RPMI7951 (cell line): ENCODE measurements at places on chromosomes 3 and 15.

DNA sequence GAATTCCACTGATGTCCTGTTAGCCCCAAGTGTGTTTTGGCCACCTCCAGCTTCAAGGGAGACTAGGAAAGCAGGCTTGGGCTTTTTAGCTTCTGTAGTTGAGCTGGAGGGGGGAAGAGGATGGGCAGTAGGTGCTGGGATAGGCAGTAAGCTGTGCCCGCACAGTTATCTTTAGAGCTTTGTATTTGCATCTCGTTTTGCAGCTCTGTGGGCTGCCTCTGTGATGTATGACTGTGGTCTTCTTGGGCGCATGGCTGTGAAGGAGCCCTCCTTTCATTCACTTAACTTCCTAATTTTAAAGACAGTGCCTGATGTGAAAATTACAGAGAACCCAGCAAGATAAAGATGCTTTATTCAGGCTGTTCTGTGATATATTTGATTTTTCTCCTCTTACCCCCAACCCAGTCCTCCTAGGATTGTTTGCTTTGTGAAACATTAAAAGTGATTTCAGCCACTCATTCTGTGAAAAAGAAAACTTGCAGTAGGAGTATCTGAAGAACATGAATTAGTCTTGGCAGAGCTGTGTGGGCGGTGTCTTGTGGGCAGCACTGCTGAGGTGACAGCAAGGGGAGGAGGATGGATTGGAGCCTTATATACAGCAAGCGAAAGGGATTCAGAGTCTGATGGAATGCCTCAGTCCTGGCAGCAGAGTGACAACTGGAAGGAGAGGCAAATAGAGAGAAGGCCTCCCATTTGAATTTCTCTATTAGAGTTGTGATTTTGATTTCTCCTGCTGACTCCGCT, 74.3 kb downstream of the LARS2 start:
- DNase-seq: no peak

DNA sequence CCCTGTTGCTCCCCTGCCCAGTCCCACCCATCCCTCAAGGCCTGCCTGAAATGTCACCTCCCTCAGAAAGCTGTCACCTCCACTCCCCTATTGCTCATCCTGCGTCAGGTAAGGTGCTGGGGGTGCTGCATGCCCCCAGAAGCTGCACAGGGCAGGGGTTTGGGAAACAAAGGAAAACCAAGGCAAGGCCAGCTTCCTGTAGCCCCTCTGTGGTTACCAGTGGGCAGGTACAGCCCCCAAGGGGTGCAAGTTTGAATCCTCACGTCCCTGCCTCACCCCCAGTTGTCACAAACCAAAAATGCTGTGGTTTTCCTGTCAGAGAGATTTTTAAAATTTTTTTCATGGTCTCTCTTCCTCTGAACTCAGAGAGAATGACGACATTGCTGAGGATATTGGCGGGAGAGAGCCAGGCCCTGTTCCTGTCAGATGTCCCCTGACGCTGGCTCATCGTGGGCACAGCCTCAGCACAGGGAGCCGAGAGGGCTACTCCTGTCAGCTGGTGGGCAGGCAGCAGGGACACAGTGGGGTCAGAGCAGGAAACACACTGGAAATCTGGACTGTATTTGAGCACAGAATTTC, 27.0 kb downstream of the PSTPIP1 start:
- DNase-seq: peak; percentile 29

GRCh38 chr3:36969540-36970432, 23.1 kb downstream of the EPM2AIP1 start:
- peak; percentile 58 for DNase-seq

DNA sequence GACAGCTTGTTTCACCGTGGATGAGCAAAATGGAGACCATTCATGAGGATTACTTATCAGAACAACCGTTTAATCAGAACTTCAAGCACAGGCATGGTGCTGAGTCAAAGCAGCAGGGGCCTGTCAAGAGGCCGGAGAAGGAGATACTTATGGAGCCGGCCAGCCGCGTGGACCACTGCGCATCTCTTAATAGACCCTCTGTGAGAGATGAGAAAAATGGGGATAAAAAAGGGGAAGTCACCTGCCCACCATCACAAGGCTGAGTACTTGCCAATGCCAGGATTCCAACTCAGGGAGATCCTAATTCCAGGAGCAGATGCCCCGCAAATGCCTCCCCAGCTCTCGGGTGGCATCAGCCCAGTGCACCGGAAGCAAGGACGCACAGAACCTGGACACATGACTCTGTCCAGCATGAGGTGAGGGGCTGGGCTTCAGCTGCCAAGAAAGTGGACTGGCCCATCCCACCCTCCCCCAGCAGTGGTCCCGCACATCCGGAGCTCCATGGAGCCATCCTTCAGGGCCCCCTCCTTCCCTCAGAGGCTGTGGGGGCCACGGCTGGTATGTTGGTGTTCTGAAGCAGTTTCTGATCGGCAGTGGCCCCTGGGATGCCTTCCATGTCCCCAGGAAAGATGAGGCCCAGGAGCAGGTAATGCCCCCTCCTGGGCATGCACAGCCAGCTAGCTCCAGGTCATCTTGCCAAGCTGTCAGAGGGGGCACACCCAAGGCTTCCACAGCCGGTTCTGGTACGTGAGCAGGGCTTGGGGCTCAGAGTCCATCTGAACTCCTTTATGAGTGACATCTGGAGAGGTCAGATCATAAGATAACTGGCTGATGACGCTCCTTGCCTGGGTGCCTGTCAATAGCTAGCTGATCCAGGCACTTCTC, 143.8 kb downstream of the ATP10A start:
- no peak for DNase-seq

DNA sequence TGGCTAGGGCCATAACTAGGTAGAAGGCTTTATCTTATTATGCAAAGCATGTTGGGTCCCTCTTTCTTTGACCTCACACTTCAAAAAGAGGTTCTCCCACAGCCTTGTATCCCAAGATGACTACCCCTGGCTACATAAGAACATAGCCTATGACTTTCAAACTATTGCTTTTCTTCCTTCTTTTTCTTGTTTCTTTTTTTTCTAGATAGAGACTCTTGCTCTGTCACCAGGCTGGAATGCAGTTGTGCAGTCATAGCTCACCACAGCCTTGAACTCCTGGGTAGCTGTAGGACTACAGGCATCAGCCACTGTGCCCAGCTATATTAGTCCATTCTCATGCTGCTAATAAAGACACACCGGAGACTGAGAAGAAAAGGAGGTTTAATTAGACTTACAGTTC, 47.2 kb downstream of the DIPK2A start:
- no peak for DNase-seq
